ENCODE measurements at places on chromosomes 2 and 18.

DNA sequence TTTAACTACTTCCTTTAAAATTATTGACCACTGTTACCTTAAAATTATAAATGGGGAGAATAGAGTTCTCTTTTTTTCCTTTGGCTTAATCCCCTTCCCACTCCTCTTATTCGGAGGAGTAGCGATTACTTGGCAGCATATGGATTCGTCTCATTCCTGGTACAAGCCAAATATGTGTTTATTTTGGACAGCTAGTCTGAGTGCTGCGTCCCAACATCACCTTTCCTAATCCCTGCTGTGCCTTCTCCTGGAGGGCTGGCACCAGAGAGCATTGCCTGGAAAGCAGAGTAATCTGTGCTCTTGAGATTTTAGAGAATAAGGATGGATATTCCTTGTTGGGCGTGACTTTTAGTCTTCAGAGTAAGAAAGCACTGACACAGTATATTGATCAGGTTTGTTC is 185.6 kb downstream of the AGAP1 start:
- DNase-seq = no peak

- DNase-seq = no peak
Measured at GRCh38 chr2:125745514-125745913, 910.4 kb upstream of the GYPC start.

DNA sequence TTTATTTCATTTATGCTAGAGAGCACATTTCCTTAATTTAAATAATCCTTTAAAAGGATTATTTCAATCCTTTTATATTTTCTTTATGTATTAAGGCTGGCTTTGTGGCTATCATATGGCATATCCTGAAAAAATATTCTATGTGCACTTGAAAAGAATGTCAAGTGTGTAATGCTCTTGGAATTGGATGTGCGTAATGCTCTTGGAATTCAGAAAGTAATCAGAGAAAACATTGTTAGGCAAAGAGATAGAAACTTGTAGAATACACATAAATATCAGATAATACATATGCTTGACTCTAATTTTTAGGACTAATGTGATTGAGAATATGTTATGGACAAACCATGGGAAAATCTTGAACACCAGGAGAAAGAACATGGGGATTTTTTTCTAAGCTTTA is 197.5 kb upstream of the COL3A1 start:
- DNase-seq = no peak

- DNase-seq = peak; percentile 56
Measured at GRCh38 chr2:174344716-174345461, 10.1 kb downstream of the SP9 start.

DNA sequence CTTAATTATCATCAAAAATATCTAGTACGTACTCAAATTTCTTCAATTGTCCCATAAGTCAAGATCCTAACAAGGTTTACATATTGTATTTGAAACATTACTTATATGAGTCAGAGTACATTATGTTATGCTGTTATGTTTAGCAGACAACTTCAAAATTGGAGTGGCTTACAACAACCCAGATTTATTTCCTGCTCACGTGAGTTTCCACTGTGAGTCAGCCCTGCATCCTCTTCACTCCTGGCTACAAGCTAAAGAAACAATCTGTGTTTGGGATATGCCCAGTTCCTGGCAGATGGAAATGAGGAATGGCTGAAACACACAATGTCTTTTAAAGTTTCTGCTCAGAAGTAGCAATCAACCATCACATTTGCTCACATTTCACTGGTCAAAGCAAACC is 31.5 kb upstream of the TANC1 start:
- no peak for DNase-seq

DNA sequence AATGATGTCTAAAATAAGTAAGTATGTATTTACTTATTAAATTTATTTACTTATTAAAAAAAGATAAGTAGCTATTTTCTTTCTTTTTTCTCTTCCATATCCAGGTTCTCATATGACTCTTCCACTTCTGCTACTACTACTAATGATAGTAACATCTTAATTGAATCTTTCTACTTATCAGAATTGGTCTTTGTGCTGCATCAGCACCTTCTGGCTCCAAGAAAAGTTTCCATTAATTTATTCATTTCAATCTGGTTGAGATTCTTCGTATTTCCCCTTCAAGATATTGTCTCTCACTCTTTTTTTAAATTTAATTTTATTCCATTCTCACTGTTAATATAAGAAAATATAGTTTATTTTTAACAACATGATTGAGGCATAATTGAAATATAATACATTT is 1675.4 kb downstream of the DPP10 start:
- no peak for DNase-seq

DNA sequence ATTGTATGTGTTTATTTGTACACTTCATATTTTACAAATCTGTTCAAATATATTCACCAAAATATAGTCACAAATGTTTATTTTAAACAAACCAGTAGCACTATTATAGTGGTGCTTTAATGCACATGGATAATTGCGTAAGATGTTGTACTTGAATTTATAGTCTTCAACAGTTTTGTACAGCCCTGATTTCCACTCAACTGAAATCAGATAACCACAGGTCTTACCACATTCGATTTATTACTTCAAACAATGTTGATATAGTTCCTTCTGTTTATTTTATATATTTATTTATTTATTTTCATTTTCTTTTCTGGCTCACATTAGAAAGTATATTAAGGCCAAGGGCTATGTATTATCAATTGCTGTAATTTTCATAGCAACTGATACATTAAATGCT is 99.4 kb upstream of the ZNF804A start:
- no peak for DNase-seq

GRCh38 chr2:217120429-217120828 is 260.6 kb upstream of the TNP1 start:
- no peak for DNase-seq

DNA sequence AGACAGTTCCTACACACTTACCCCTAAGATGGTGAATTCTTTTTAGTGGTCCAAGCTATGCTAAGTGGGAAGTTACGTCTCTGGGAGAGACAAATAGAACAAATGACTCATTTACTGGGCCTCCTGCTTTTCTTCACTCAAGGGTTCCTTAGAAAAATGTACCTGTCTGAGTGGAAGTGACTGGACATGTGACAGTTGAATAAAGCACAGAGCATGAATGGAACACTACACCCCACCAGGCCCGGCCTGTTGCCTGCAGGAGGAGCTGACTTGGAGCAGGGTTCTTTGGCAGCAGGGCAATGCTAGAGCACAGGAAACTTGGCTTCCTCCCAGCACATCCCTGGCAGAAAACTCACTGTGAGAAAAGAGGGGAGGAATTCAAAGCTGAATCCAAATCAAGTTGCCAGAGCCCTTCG is 451.0 kb upstream of the SETBP1 start:
- no peak for DNase-seq

GRCh38 chr2:160507046-160507407 is 13.4 kb upstream of the RBMS1 start:
- DNase-seq = no peak

- DNase-seq = no peak
Measured at GRCh38 chr18:72720116-72720515, 147.7 kb downstream of the NETO1 start.

DNA sequence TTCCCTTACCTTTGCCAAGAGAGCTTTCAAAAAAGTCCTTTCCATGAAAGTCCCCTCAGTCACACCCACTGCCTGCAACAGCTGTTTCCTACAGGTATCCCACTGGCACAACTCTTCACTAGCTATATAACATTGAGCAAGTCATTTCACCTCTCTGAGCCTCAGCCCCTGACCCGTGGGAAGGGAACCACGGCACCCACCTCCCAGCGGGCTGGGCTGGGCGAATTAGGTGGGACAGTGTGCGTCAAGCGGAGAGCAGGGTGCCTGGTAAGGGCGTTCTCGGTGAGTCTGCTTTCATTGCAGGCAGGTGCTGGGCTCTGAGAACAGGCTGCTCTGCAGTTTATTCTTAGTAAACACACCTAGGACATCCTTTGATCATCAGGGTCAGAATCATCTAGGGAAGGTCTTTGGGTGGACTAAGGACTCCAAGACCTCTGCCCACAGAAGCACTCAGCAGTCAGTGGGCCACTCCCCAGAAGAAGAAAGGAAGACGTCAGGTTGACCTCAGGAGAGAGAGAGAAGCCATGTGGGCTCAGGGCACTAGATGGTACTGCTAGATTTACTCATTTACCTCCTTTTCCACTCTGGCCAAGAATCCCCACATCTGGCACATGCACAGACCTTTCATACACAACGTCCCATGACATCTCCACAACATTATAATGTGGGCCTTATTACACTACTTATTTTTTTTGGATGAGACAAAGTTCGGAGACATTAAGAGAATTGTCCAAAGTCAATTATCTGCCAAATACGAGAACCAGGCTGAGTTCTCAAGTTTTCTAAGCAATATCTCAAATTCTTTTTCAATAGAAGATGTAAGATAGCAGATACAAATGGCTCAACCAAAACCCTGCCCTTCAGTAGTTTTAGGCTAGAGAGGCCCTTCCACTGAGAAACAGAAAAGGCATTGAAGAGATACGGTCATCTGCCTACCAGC is 79.9 kb downstream of the GALNT14 start:
- no peak for DNase-seq

DNA sequence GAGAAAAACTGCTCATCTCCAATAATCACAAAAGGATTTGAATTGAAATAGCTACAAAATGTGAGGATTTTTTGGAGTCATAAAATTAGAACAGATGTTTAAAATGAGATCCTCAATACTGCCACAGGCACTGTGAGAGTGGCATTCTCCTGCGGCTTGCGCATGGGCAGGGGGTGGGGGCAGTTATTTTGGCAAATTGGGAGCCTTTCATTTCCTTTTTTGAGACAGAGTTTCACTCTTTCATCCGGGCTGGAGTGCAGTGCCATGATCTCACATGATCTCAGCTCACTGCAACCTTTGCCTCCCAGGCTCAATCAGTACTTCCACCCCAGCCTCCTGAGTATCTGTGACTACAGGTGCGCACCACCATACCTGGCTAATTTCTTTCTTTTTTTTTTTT is 42.4 kb downstream of the POMC start:
- no peak for DNase-seq

DNA sequence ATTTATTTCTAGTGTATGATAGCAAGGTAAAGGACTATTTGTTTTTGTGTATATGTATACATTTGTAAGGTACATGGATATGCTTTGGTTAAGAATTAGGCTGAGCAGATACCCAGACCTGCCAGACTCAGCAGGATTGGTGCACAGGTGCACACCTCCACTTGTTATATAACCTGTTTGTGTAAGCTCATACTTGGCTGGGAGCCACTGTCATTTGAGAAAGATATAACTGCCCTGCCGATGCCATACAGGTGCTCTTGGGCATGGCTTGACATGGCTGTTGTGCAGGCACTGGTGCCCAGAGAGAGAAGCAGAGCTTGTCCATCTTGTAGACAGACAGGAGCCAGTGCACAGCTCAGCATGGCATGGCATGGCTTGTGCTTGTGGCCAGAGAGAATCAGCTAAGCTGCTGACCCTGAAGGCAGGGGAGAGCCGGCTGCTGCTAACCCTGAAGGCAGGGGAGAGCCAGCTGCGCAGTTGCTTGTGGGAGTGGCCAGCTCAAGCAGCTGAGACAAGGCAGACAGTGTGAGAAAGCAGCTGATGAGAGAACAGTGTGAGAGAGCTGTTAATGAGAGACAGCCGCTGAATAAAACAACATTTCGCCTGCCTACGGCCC is 136.5 kb downstream of the RNF144A start:
- DNase-seq = peak; percentile 22

- no peak for DNase-seq
Measured at GRCh38 chr2:30939364-30939763, 132.1 kb upstream of the CAPN13 start.

- no peak for DNase-seq
Measured at GRCh38 chr2:46278952-46279351, 18.3 kb upstream of the EPAS1 start.

- DNase-seq = no peak
Measured at GRCh38 chr18:61734396-61734795, 158.4 kb downstream of the RNF152 start.

DNA sequence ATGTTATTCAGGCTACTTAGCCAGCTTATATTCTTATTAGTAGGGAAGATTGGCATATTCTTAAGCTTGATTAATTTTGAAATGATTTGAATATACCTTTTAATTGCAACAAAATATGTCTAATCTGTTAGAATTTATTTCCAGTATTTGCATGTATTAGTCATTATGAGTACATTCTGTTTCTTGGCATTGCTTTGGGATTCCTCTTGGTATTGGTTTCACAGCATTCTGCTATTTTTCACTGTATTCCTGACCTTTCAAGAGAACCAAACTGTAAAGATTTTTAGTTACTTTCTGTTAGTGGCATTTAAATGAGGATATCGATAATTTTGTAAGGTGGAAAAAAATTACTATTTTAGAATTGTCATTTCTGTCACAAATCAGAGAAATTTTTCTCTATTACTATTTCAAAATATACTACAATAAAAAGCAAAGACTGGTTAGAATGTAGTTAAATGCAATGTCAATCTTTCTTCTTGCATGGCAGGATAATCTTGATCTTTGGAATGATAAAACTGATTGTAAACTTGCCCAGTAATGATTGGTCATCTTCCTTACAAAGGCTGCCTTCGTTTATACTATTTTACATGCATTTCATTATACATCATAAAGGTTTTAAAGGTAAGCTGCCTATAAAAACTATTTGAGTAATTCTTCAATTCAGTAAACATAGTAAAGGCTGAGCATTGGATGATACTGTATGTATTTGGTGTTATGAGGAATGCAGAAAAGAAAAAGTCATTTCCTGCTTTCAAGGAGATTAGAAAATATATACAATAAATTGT is 86.1 kb downstream of the SLC4A10 start:
- DNase-seq = no peak

DNA sequence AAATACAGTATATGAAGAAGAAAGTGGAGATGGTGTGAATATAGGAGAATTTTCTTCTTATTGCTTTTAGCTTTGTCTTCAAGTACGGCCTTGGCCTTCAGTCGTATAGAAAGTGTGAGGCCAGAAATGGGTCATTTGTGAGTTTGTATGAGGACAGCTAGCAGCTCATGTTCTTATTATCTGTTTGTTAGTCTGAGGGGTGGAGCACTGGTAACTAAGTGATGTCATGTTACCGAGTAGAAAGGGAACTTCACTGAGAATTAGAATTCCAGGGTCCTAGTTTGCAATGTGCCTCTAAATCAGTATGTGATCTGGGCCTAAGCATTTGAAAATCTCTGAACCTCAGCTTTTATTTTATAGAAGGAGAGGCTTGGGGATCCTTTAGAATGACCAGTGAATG is 588.6 kb downstream of the NRXN1 start:
- no peak for DNase-seq

DNA sequence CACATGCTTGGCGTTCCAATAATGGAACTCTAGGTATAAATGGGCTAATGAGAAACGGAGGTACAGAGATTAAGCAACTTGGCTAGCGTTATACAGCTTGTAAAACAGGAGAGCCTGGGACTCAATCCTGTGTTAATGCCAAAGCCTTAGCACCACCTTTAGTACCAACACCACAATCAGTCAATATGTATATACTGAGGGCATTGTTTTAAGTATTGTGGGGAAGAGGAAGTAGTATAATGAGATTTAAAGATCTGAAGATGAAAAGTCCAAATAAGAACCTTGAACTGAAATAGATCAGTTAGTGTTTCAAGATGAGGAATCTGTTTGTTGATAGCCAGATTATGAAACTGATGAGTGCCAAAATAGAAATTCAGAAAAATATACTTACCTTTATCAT is 8.1 kb downstream of the MARS2 start:
- no peak for DNase-seq
